Activated CD4-positive, alpha-beta T cell treated with anti-CD3 and anti-CD28 coated beads, Interleukin-2, amount 10 ng/mL, durations not matched to agents 24 days and 14 days (primary cell): ENCODE measurements at places on chromosomes 5 and 9. TPM values are rescaled to one million over a fixed set of nuclear protein-coding genes. Genes with fewer than 3 reads are reported as not detected.

The MYOZ3 gene
- total RNA-seq, result 0.07 and 0.28 TPM in 2 replicates

DNA sequence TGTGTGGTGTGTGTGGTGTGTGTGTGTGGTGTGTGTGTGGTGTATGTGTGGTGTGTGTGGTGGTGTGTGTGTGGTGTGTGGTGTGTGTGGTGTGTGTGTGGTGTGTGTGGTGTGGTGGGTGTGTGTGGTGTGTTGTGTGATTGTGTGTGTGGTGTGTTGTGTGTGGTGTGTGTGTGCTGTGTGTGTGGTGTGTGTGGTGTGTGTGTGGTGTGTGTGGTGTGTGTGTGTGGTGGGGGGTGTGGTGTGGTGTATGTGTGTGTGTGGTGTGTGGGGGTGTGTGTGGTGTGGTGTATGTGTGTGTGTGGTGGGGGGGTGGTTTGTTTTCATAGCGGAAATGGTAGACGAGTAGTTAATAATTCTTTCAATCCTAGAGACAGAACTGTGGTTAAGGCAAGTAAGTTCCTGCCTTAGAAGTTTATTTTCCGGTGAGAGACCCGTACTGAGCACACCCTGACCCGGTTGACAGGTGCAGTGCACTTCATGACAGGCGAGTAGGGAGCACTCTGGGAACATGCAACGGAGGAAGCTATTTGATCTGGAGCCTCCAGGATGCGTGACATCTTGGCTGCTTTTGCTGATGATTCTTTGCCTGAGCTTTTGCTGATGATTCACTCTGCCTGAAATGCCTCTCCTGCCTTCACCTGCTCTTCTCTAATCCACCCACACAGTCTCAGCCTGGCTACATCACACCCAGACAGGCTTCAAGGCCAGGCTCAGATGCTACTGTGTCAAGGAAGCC, 21.7 kb upstream of the FAT2 start:
- DNase-seq, result no peak

The PCDHA1 gene
- total RNA-seq, result not detected in 2 replicates

- DNase-seq, result no peak
These were observed 68.4 kb downstream of the SLC25A46 start for GRCh38 chr5:110807169-110807568.

The LECT2 gene
- total RNA-seq, result not detected in 2 replicates

The WWC1 gene
- 1.1 and 2.4 TPM in 2 replicates for total RNA-seq

The TAF11L12 gene
- not detected in 2 replicates for total RNA-seq
